ENCODE measurements at places on chromosomes 1 and 21.
A peak's percentile ranks its signal among the peaks of the same experiment; 100 is the strongest.

DNA sequence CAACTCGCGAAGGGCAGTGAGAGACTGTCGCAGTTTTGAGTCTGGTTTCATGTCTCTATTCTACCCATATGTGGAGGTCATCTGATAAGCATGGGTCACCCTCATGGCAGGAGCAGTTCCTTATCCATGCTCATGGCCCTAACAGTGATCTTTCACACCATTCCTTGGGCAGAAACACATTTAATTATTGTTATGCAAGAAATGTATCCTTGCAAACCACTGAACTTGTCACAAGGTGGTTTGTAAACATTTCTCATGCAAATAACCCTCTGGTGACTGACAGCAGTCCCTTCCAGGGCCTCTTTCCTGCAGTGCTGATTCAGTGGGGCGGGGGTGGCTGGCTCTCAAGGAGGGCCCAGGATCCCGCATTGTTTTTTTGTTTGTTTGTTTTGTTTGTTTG lies 421.4 kb upstream of the RUNX1 start:
- no peak for DNase-seq

- DNase-seq, result no peak
Measured at GRCh38 chr1:94619731-94620130, 78.2 kb upstream of the F3 start.

GRCh38 chr1:5198328-5198727 lies 543.9 kb downstream of the AJAP1 start:
- no peak for DNase-seq

- no peak for DNase-seq
Measured at GRCh38 chr1:94719926-94720793, 100.0 kb upstream of the SLC44A3 start.

- no peak for DNase-seq
Measured at GRCh38 chr21:36835383-36835795, 131.1 kb downstream of the HLCS start.

- peak; percentile 47 for DNase-seq
Measured at GRCh38 chr1:29245876-29246275, 9.6 kb downstream of the PTPRU start.

DNA sequence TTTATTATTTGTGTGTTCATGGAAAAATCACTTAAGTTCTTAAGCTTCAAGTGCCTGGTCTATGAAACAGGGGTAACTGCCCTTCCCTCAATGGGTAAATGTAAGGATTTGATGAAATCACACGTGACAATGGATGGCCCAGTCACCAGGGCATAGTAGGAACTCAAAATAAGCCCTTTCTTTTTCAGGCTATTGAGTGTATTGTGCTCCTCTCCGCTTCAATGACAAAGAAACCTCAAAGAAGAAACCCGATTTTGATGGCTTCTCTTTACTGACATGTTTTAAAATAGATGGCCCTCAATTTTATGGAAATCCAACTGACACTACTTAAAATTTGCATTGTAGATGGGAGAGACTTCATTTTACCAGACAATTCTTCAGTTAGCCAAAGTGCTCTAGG lies 543.5 kb downstream of the OMA1 start:
- DNase-seq, result no peak

Measured in ecto neural progenitor cell (in vitro differentiated cells).